ENCODE measurements at places on chromosomes 6 and 20.

- DNase-seq = no peak
These were observed 87.1 kb downstream of the BACH2 start for GRCh38 chr6:90209527-90209926.

DNA sequence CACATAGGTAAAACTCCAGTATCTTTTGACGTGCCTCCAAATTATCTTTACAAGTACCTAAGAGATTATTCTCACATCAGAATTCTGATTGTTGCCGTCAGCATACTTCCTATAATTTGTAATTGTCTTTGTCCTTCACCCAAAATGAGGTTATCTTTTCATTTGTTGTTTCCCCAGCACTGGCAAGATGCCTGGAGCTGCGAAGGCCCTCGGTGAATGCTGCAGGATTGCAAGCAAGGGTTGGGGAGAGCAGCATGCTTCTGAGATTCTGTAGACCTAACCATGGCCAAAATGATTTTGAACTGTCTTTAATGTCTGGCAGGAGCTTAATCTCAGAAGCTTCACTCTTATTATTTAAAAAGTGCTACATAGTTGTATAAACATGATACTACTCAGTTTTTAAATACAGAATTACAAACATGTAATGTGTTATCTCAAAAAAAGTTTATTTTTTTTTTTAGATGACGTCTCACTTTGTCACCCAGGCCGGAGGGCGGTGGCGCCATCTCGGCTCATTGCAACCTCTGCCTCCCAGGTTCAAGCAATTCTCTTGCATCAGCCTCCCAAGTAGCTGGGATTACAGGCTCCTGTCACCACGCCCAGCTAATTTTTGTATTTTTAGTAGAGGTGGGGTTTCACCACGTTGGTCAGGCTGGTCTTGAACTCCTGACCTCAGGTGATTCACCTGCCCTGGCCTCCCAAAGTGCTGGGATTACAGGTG lies 88.7 kb downstream of the ELOVL5 start:
- no peak for DNase-seq

GRCh38 chr20:40251284-40251932 lies 437.6 kb downstream of the MAFB start:
- no peak for DNase-seq

- no peak for DNase-seq
These were observed 228.0 kb upstream of the FAM83B start for GRCh38 chr6:54618572-54618971.

DNA sequence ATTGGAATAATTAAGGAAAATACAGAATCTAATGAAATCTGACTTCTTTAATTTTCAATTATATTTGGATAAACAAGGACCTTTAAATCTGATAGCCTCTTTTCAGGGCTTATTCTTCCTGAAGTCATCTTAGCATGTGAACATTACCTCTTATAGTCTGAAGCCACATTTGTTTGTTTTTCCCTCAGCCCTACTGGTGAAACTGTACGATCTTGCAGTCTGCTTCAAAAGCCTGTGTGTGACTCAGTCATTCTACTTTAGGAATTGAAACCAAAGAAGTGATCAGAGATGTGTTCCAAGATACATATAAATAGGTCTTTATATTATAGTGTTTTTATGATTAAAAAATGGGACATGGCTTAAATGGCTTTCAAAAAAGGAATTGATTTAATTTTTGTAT lies 67.5 kb downstream of the MACROD2 start:
- peak; percentile 14 for DNase-seq

GRCh38 chr6:26103770-26104456 lies 16.7 kb downstream of the HFE start:
- DNase-seq = peak; percentile 81

GRCh38 chr6:12232339-12232738 lies 57.8 kb upstream of the EDN1 start:
- DNase-seq = no peak

- DNase-seq = no peak
These were observed 199.8 kb downstream of the TENT5A start for GRCh38 chr6:81552644-81553043.

DNA sequence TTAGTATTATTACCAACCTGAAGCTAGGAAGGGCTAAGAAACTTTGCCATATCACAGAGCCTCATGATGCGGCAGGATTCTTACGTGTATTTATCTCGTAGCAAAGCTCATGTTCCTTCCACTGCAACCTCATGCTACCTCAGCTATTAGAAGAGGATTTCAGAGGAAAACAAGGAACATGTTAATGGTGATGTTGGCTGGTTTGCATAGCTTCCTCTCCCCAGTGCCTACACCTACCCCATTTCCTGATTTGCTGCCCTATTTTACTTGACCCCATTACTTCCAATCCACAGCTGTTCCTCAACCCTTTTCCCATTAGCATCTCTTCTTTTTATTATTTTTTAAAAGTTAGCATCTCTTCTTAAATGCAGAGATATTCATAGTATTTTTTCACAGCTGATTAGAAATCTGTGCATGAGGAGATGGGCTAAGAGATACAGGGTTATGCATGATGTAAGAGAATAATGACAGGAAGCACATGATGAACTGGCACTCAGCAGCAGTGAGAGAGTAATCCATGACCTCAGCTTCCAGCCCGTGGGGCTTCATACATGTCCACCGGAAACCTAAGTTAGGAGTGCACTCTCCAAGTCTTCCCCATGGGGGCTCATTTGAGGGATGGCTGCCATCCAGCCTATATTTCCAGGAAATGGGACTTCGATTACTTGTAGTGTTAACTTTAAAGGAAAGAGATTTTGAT lies 106.1 kb upstream of the ASF1A start:
- no peak for DNase-seq

DNA sequence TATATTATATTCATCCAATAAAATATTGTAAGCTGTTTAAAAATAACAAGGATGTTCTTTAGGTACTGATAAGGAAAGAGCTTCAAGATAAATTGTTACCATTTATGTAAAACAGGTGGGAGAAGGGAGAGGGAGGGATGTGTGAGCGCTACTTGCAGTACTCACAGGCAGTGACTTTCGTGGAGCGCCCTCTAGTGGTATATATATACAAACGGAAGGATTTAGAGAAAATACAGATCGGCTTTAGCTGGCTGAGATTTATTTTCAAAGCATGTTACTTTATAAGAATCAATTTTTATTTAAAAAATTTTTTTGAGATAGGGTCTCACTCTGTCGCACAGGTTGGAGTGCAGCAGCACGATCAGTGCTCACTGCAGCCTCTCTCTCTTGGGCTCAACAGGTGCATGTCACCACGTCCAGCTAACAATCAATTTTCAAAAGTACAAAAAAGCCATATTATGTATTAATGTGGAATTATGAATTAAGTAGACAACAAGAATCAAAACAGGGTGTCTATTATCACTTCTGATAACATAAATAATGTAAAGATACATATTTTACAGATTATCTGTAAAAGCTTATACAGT lies 3.3 kb upstream of the MOG start:
- DNase-seq = no peak

- DNase-seq = no peak
These were observed 2.9 kb downstream of the DDX39B start for GRCh38 chr6:31538805-31539400.

GRCh38 chr20:31758991-31759390 lies 19.9 kb downstream of the TPX2 start:
- no peak for DNase-seq

DNA sequence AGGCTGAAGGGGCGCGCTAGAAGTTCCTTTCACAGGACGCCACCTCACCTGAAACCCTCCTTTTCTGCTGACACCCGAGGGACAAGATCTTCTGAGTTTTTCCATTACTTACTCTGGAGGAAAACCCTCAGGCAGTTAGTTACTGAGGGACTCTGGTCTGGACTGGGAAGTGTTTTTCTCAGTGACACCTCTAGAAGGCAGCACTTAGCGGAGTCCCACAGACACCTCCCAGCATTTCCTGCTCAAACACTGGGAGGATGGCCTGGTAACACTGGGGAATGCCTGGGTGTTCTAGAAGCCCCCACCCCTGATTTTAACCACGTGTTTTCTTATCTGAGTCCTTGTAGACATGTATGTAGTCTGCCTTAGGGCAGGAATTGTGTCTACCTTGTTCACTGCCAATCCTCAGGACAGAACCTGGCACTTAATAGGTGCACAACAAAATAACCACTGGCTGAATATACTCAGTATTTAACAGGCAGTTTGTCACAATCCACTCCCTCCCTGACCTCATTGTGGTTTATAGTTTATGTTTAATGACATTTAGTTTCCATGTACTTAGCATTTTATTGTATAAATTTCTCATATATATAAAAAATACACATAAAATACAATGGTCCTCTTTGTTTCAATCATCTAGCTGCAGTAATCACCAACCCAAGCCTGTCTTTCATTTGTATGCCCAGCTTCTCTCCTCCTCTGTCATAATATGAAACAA lies 4.8 kb downstream of the GSTA3 start:
- DNase-seq = no peak

DNA sequence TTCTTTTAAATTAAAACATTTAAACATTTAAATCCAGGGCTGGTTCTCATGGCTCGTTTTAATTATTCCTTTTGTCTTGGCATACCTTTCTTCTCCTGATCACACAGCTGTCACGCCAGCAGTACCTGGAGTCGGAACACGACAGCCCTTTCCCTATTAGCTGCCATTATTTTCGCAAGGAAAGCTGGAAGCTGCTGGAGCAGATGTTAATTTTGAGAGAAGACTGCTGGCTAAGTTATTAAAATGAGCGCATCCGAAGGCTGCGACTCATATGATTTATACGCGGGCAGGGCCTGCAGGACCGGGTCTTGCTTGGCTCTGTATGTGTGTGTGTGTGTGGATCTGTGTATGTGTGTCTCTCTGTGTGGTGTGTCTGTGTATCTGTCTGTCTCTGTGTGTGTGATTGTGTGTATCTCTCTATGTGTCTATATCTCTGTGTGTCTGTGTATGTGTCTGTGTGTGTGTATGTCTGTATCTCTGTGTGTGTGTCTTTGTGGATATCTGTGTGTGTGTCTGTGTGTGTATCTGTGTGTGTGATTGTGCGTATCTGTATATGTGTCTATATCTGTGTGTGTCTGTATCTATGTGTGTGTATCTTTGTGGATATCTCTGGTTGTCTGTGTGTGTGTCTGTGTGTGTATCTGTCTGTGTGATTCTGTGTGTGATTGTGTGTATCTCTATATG lies 191.5 kb downstream of the CDH4 start:
- DNase-seq = no peak

- peak; percentile 97 for DNase-seq
These were observed 255.9 kb downstream of the SYNE1 start for GRCh38 chr6:152380993-152381898.

GRCh38 chr20:23541330-23541729 lies 27.0 kb downstream of the CST9L start:
- DNase-seq = no peak

GRCh38 chr6:166411721-166412151 lies 29.0 kb upstream of the MPC1 start:
- DNase-seq = no peak

GRCh38 chr20:44748005-44748370 lies 2.3 kb downstream of the KCNK15 start:
- DNase-seq = no peak

DNA sequence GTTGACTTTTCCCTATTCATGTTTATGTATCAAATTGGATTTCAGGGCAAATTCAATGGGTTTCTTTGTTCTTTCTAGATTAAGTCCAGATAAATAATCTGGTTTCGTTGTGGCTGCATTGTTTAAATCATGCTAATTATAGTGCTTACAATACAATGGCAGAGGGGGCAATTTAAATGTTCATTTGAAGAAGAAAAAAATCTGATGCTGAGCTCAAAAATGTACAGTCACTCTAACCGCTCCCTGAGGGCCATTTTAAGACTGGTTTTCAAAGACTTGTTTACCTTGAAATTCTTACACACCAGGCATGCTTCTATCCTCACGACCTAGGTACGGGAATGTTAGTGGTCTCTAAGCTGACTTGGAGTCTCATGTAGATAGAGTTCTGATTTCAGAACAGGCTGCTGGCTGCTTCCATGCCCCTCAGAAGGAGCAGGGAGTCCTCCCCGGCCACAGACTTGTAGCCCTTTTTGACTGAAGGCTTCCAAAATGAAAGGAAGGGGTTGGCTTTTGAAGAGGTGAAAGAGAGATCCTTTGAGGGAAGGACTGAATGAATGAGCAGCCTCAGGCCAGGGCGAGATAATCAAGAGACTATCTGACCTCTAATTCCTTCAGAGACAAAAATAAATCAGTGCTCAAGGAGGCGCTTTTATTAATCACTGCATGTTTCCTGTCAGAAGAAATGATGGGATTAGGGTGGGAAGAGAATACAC lies 86.1 kb upstream of the ZNF217 start:
- no peak for DNase-seq

- DNase-seq = no peak
These were observed 2.7 kb upstream of the ESR1 start for GRCh38 chr6:151804585-151805285.

DNA sequence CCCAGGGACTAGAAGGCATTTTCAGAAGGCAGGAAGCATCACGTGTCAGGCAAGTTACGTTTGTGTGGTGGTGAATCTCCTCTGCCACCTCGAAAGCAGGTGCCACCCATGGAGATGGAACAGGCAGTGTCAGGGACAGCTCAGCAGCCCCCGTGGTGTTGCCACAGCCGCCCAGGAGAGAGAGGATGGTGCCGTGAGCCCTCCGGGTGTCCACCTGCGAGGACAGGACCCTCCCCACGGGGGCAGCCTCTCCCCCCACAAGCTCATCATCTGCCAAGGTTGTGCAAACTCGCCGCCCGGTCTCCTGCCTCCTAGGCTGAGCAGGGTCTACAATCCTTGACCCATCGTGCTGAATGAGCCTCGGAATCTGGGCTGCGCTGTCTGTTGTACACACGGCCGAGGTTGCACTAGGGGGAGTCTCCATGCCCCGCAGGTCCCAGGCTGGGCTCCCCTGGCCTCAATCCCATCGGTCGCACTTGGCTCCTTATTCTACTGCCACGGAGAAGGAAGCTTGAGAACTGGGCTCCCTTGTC lies 40.1 kb downstream of the DACT2 start:
- DNase-seq = no peak

DNA sequence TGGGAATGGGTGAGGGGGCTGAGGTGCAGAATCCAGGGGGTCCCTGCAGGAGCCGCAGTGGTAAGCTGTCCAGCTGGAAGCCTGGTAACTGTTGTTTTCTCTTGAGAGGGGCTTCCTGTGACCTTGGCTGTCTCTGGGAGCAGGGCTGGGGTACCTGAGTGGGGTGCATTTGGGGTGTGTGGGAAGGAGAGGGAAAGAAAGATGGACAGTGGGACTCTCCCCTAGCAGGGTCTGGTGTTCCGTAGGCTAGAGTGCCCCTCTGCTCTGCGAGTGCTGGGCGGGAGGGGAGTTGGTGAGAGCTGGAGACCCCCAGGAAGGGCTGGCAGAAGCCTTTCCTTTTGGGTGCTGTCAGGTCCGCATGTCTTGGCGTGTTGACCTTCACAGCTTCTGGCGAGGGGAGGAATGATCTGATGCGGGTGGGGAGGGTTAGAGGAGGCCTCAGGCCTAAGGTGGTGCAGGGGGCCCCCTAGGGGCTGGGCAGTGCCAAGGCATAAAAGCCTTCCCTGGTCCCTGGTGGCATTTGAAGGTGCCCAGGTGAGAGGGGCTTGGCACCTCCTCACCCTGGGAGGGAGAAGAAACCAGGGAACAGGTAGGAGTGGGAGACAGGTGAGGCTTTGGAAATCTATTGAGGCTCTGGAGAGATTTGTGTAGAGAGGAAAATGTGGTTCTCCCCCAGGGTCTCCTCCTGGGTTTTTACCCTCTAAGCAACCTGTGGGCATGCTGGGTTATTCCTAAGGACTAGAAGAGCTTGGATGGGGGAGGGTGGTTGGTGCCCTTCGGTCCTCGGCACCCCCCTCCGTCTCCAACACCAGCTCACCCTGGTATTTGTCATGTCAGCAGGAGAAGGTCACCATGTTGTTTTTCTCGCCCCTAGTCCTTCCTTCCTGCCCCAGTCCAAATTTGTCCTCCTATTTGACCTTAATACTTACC lies 3.3 kb downstream of the VEGFA start:
- DNase-seq = no peak

Data from kidney epithelial cell (primary cell).